ENCODE measurements at places on chromosomes 2 and 18. TPM values are rescaled to one million over a fixed set of nuclear protein-coding genes. Genes with fewer than 3 reads are reported as not detected.

Gene SP3
- total RNA-seq = 41.1 TPM

Gene MYO1B
- total RNA-seq = 51.9 TPM

Gene ZNF521
- not detected for total RNA-seq

Gene FEV
- total RNA-seq = not detected

Gene SLC9A4
- not detected for total RNA-seq

Gene PROKR1
- 0.03 TPM for total RNA-seq

Gene GDF7
- 0.10 TPM for total RNA-seq

Gene BCL11A
- 0.10 TPM for total RNA-seq

Gene PLA2R1
- total RNA-seq = 2.4 TPM

Gene PELI1
- 1.7 TPM for total RNA-seq

Gene ACMSD
- not detected for total RNA-seq
